ENCODE measurements at places on chromosomes 1 and 21.
A peak's percentile ranks its signal among the peaks of the same experiment; 100 is the strongest.

DNA sequence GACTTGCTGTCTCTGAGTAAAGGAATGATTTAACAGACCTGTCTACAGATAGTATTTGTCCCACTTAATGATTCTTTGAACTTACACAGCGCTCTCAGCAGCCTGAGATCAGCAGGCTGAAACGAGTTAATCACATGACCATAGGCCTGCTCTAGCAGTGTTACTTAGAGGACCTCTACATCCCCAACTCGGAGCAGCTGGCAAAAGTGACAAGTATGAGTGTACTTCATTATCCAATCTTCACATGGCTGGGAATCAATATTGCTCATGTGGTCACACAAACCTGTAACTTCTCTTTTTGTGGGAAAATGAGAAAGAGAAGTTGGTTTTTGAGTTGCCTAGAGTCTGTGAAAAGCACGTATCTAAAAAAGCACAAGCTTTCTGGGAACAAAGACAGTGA is 11.4 kb upstream of the ATP13A2 start:
- DNase-seq = no peak

DNA sequence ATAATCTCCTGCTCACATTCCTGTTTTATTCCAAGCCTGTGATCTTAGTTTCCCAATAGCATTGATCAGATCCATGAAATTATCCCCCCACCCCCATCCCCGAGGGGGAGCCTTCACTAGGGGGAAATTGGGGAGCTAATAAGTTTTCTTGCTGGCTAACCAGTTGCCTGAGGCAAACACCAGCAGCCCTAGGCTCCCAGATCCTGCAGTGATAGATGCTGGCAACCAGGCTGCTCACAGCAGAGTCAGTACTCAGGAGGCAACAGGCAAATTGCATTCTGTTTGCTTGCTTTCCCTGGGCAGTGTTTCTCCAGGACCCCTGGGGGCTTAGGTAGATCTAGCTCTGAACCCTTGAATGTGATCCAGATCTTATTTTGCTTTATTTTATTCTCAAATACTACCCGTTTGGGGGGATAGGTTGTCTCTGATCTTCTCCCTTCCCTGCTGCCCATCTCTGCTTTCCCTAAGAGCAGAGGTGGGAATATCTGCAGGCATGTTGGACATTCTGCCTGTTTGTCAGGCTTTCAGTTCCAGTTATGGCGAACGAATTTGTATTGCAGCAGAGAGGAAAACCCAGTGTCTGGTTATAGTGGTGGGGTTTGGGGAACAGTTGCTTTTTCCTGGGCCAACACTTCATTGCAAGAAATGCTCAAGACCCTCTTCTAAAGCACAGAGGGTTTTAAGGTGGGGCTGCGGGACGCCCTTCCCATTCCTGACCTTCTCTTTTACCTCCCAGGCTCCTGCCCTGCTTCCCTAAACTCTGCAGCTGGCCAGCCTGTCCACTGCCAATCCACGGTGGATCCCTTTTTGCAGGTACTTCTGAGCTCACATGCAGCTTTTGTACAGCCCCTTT is 289.8 kb upstream of the PLXNA2 start:
- DNase-seq = no peak

DNA sequence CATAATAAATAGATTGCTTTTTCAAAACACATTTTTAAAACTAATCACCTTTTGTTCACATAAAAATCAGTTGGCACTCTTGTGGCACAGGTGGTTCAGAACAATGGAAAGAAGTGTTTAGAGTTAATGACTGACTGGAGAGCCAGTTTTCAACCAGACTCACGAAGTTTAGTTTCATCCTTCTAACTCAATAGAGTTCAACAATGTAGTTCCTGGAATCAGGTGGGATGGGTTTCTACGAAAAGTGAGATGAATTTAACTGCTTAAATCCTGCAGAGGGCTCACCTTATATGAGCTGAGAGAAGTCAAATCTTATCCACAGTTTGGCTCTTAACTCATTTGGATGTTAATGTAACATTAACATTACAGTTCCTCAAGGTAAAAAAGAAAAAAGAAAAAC is 116.5 kb downstream of the SMYD2 start:
- no peak for DNase-seq

DNA sequence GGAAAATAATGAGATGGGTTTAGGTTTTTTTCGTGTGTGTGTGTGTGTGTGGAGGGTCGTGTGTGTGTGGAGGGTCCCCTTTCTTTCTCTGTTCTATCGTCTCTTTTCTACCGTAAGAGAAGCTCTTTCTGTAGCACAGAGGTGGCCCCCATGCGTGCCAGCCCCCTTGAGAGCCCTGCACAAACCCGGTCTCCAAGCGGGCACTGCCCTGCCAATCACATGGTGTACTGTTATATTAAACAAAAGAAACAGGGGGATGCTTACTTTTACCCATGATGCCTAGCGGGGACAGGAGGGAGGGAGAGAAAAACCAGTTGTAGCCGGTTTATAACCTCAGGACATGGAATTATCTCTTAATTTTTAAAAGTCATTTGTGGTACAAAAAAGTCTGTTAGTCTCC is 41.0 kb downstream of the GATAD2B start:
- DNase-seq = peak; percentile 29

DNA sequence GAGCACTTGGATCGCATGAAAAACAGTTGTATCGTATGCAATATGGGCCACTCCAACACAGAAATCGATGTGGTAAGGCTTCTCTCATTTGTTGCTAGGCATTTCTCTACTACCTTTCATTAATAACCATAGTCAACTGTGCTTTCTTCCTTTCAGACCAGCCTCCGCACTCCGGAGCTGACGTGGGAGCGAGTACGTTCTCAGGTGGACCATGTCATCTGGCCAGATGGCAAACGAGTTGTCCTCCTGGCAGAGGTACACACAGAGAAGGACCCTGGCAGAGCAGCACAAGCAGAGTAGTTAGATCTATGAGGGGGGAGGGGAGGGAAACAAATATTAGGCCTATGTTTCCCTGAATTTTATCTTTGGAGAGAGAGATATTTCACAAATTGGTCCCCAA is 16.0 kb upstream of the STRIP1 start:
- no peak for DNase-seq

DNA sequence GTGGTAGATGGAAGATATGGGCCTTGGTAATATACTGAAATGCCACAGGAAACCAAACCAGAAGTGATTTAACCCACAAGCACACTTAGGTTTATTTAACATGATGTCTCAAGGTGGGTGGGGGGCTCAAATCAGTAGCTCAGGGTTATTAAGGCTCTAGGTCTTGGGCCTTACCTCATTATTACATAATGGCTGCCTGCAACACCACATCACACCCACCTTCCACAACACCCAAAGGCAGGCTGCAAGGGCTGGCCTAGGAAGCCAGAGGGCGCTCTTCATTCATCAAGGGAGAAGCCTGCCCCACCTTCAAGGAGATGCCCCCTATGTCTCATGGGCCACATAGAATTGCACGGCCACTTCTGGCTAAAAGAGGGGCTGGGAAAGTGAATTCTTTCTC is 6.0 kb downstream of the TFF1 start:
- DNase-seq = no peak

- peak; percentile 66 for DNase-seq
Observed at GRCh38 chr1:20093940-20094391, 24.0 kb downstream of the PLA2G5 start.

DNA sequence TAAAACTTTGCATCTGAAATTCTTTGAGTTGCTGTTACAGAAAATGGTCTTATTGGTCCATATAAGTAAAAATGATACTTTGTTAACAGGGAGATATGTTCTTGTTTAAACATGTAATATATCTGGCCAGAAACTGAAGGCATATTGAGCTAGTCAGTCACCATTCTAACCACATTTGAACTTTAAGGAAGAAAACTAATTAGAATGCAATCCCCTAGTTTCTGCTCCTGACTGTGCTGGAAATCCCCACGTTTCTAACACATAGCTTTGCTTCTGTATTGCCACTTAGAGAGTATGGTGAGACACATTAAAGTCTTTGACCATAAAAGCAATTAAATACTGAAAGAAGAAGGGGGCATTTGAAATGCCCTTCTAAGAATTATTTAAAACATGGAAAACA is 32.1 kb upstream of the HIVEP3 start:
- DNase-seq = no peak

GRCh38 chr1:75727571-75727970 is 3.1 kb downstream of the ACADM start:
- peak; percentile 11 for DNase-seq

DNA sequence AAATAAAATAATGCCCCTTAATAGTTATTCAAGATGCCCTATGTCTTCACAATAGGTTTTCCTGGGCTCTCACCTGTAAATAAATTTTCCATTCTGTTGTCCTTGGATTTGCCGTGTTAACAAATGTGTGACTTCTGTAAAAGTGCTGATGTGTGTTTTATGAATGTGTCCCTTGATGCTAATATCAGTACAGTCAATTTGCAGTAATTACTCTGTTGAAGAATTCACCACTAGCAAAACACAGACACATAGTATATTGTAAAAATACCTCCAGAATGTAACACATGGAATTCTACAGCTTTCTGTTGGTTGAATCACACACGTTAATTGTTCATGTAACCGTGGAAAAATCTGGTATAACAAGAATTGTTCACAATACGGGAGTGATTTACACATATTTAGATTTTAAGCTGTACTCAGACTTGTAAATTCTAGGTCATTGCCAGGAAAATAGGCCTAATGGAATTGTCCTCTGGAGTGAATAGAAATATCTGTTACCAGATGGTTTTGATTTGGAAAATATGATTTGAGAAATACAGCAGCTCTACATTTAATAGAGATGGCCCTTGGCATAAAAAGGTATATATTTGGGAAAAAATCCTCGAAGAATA is 36.7 kb upstream of the KCNK2 start:
- DNase-seq = peak; percentile 38

DNA sequence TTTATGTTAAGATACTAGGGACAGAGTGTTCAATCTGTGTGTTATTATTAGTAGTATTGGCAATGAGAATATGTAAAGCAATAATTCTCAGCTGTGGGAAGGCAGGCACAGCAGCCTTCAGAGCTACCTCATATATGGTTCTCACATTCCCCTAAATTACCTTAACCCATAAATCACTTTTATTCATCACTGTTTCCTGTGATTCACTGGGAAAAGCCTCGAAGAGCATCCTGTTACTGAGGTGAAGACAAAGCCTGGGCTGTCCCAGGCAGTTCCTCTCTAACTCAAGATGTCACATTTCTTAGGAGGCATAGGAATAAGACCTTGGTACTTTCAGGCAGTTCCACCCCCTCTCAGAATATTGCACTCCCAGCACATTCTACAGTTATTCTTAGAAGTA is 965.7 kb downstream of the NCAM2 start:
- no peak for DNase-seq

GRCh38 chr1:29673228-29673500 is 436.8 kb downstream of the PTPRU start:
- no peak for DNase-seq

- no peak for DNase-seq
Observed at GRCh38 chr1:50195205-50195604, 86.5 kb downstream of the ELAVL4 start.

GRCh38 chr1:32538887-32539583 is at the start of gene ZBTB8A:
TSS of gene ZBTB8A (plus strand) at chr1:32539427. CDS start at chr1:32592932, 53,505 bp downstream.
- peak; percentile 71 for DNase-seq

GRCh38 chr1:94022471-94023189 is 98.3 kb downstream of the ABCA4 start:
- peak; percentile 98 for DNase-seq

- DNase-seq = peak; percentile 71
Observed at GRCh38 chr1:243421784-243422183, 165.9 kb downstream of the SDCCAG8 start.

- peak; percentile 54 for DNase-seq
Observed at GRCh38 chr1:75908717-75909152, 23.5 kb downstream of the ASB17 start.

- peak; percentile 92 for DNase-seq
Observed at GRCh38 chr1:31010086-31010989, 55.2 kb downstream of the PUM1 start.

- no peak for DNase-seq
Observed at GRCh38 chr1:59161136-59161535, 135.8 kb upstream of the FGGY start.

GRCh38 chr1:187226396-187226795 is 397.6 kb downstream of the PLA2G4A start:
- peak; percentile 45 for DNase-seq

- DNase-seq = no peak
Observed at GRCh38 chr1:21590934-21591333, 78.2 kb downstream of the RAP1GAP start.

DNA sequence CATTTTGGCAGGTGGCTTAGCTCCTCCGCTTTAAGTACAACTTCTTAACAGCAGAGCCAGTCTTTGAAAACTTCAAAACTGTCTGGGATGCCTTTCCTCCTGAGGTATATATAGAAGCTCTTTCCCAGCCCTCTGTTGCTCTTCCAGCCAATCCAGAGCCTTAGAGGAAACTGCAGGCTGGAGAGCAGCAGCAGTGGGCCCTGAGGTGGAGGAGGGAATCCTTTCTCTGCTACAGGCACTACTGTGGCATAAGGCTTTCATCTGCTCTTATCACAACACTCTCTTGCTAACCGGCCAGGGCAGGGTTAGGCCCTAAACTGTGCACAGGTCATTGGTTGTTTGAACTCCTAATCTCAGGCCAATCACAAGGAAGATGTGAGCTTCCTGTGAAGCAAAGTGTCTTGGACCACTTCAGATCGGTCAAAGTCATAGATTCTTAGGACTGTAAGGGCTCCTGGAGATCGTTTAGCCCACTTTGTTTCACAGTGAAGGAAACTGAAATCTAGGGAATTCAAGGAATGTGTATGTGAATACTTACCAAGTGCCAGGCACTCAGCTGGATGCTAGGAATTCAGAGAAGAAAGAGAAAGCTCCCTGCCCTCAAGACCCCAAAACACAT is at the start of gene RGS5:
Gene RGS5 (minus strand): TSS at position 84 of the 619 bp plus-strand sequence. CDS start 81 bp downstream, at position 3.
- DNase-seq = no peak

- DNase-seq = peak; percentile 63
Observed at GRCh38 chr1:171206978-171207355, 21.9 kb downstream of the FMO2 start.

DNA sequence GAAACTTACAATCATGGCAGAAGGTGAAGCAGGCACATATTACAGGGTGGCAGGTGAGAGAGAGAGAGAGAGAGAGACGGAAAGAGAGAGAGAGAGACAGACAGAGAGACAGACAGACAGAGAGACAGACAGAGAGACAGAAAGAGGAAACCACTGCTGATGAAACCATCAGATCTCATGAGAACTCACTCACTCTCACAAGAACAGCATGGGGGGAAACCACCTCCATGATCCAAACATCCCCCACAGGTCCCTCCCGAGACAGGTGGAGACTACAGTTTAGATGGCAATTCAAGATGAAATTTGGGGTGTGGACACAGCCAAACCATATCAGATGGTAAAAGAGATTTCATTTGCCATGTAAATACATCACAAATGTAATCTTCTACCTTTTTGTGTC is 708.1 kb downstream of the MRPL39 start:
- DNase-seq = no peak

DNA sequence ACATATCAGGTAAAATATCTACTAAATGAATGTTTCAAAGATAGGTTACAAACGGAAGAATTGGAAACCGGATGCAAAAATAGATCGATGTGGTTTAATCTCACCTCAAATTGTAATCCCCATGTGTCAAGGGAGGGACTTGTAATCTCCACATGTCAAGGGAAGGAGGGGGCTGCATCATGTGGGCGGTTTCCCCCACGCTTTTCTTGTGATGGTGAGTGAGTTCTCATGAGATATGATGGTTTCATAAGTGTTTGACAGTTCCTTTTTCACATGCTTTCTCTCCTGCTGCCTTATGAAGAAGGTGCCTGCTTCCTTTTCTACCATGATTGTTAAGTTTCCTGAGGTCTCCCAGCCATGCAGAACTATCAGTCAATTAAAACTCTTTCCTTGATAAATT is 408.7 kb upstream of the TMPRSS15 start:
- DNase-seq = no peak
